ENCODE measurements at places on chromosomes 6 and 20.

DNA sequence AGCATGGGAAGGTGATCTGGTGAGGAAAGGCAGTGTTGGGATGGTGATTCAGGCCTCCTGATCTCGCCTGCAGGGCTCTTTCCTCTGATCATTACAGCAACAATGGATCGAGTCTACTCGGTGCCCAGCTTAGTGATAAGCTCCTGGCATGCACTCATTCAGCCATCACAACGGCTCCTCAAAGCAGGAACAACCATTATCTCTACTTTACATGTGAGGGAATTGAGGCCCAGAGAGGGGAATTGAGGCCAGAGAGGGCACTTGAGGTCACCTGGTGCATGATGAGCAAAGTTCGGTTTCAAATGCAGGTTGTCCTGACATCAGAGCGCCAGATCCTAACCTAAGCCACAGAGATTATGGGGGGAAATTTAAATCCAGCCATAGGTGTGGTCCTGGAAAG, 42.0 kb upstream of the BPIFA2 start:
- DNase-seq: no peak

- no peak for DNase-seq
These were observed 530 bp downstream of the TDP2 start for GRCh38 chr6:24666097-24666640.

- DNase-seq: no peak
These were observed 54.3 kb upstream of the GPR31 start for GRCh38 chr6:167211881-167212712.

DNA sequence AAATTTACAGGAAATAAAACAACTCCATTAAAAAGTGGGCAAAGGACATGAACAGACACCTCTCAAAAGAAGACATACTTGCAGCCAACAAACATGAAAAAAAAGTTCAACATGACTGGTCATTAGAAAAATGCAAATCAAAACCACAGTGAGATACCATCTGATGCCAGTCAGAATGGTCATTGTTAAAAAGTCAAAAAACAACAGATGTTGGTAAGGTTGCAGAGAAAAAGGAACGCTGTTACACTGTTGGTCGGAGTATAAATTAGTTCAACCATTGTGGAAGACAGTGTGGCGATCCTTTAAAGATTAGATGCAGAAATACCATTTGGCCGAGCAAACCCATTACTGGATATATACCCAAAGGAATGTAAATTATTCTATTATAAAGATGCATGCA, 858.0 kb upstream of the FLRT3 start:
- DNase-seq: no peak

Data from cortex of kidney (tissue), 1 donor.